ENCODE measurements at places on chromosomes 1 and 21.

GRCh38 chr1:55559842-55560241 lies 344.7 kb upstream of the USP24 start:
- no peak for DNase-seq

DNA sequence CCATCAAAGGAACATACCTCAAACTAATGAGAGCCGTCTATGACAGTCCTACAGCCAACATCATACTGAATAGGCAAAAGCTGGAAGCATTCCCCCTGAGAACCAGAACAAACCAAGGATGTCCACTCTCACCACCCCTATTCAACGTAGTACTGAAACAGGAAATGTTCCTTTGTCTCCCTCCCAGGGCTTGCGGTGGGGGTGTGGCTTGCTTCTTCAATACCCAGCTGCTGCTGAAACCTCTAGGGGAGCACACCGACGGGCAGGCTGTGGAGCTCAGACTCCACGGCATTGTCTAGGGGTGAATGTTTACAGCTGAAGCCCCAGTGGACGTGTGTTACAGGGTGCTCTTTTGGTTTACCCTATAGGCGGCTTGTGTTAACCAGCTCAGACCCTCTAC lies 30.5 kb upstream of the B3GALT2 start:
- no peak for DNase-seq

DNA sequence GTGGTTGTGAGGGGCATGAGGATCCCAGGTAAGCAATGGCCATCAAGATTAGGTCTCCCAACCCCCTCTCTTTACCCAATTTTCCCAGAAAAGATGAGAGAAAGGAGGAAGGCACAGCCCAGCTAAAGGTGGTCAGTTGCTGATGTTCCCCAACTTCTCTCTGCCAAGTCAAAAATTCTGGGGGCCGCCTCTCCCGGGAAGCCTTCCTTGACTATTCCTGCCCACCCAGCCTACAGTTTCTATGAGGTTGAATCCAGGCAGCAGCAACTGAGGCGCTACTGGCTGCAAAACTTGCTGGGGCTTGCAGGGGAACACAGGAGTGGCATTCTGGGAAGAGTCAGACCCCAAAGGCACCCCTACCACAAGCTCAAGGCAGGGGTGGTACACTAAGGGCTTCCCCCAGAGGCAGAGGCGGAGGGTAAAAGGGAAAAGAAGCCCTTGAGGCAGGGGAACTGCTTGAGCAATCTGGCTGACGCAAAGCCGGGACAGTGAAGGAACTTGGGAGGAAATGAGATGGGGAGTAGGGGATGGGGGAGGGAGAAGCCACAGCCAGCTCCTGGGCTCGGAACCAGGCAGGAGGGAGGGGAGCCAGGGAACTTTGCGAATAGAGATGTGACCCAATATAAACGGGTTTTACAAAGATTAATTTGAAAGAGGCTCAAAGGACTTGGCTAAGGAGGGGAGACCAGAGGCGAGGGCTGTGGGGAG lies 31.2 kb downstream of the SDC3 start:
- DNase-seq = no peak

- DNase-seq = no peak
Observed at GRCh38 chr1:236821091-236821627, 26.1 kb downstream of the MTR start.

- DNase-seq = no peak
Observed at GRCh38 chr1:229326601-229327000, 16.2 kb downstream of the CCSAP start.

DNA sequence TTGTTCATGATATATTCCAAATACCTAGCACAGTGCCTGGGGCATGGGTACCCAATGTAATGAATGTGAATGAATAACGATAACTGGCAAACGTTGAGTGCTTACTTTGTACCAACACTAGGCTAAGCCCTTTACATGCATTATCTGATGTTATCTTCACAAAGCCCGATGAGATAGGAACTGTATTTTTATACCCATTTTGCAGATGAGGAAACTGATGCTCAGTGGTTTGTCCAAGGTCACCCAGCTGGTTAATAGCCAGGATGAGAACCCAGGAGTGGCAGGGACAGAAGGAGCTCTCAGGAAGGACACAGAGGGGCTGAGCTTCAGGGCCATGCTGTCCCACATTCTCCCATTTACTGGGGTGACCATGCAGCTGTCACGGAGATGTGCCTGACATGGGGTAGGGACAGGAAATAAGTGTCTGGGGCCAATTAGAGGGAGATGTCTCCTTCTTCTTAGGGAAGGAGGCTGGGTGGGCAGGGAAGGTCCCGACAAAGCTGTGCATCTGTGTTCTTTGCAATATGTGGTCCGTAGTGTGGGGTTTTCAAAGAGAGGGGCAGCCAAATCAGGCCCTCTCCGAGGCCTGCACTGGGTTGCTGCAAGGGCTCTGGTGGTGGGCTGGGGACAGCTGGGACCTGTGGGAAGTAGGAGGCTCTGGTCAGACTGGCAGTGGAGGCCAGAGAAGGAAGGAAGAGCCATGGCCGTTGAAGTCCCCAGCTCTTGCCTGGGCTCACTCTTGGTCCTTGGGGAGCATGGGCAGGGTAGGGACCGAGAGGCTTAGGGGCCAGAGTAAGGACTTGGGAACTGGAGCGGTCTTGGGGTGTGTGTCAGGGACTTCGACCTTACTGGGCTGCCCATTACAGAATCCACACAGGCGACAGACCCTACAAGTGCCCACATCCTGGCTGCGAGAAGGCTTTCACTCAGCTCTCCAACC lies 26.6 kb downstream of the A3GALT2 start:
- no peak for DNase-seq

DNA sequence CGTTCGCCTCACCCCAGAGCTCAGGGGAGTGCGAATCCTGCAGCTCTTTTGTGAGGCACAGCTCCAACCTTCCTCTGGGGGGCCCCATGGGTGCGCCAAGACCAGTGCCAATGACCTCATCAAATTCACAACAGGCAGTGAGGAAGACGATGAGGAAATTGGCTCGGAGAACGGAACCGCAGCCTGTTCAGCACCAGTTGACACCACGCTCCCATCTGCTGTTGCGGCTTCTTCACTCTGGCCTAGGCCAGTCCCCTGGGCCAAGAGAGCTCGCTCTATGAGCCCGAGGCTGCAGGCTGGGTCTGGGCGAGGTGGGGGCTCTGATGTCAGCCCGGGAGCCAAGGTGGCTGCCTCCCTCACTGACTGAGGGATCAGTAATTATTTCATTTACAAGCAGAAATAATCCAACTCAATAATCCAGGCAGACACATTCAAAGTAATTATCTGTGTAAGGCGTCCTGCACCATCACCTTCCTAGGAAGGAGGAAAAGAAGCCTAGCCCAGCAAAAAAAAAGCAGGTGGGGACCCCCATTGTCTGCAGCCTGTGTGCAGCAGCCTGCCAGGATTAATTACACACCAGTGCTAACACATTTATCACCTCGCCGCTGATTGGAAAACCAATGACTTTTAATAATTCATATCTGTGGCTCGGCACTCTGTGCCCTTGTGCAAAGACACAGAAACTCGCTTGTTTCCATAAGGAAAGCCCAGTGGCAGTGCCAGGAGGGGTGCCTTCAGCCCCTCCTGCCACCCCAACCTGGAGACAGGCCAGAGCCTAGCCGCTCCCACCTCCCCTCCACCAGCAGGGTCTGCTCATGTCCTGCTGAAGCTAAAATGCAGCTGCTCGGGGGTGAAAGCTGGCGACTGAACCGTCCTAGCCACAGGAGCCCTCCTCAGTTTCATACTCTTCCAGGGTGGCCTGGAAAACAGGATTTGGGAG lies 1.9 kb downstream of the PLEKHA6 start:
- DNase-seq = no peak

DNA sequence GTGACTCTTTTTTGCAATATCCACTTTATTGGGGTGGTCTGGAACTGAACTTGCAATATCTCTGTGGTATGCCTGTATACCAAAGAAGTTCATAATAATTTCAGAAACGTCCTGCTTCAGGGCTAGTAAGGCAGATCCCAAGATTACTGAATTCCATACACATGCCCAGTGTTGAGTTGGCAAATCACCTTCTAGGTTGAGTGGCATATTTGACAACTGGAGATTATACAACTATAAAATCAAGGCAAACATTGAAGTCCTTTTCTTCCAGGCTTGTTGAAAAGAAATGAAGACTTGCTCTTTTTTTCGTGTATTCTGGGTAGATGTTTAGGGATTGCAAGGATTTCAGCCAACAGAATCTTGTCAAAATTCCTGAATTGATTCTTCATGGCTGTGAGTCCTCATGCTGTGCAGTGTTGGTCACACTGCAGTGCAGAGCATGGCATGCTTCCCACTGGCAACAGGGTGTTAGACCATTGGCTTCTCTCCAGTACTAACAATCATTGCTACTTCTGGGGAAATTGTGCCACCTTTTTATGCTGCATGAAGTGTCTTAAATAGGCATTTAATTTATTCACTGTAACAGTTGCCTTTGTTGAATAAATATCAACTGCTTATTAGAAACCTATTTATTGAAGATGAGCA lies 367.1 kb upstream of the ADGRL4 start:
- no peak for DNase-seq

GRCh38 chr1:8364528-8365442 lies 46.9 kb downstream of the SLC45A1 start:
- no peak for DNase-seq

DNA sequence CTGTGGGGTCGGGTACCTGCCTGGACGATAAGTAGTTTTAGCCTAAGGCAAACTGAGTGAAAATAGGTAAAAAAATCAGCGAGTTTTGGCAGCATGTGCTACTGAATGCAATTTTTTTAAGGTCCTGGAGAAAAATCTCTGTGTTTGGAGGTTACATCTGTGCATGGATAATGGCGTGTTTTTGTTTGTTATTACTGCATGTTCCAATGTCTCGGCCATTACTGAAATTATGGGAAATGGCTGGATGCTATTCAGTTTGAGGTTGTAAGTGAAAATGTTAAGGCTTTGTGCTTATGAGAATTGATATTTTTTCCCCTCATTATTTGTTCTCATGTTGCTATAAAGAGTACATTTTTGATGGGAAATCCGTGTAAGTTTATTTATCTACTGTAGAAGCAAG lies 441.7 kb downstream of the PRDM2 start:
- no peak for DNase-seq

DNA sequence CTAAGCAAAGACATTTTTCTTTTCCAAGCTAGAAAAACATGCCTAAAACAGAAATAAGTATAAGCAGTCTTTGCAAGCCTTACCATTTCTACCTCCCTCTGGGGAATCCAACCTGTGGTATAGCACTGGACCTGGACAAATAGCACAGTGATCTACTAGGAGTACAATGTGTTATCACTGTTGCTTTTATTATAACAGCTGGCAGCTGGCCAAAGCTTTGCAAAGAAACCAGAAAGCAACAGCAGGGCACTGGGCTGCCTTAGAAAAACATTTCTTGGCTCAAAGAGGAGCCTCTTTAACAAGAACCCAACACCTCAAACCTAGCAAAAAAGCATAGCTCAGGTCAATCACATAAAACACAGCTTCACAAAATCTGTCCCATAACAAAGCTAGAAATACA lies 294.5 kb upstream of the GREM2 start:
- no peak for DNase-seq

GRCh38 chr1:11134251-11134897 lies 34.7 kb upstream of the EXOSC10 start:
- no peak for DNase-seq

DNA sequence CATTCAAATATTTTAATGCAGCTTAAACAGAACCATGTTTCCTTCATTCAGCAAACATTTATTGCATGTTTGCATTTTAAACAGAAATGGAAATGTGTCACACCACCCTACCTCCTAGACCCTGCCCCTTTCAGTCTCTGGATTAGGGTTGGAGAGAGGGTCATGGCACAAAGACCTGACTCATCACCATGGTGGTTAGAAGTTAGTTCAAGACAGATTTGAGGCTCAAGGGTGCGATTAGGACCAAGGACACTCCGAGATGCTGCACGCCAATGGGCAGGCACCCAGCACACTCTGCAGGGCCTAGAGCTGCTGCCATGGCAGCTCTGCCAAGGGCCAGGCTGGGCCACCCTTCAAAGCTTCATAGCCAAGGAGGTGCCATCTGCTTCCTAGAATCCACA lies 86.9 kb downstream of the NAV1 start:
- DNase-seq = no peak

DNA sequence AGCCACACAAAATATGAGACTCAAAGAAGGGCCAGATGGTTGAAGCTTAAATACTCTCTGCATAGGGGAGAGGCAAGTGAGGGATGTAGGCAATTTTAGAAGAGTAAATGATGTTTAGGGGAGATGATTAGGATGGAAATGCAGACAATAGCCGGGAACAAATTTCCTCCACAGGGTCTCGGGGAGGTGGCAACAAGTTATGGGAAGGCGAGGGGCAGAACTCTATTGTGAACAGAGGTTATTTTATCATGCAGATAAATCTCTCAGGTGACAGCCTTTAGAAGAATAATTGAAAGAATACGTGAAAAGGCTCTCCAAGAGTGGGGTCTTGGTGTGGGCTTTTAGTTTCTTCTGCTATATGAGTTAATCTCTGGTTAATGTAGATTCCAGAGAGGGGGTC lies 166.7 kb downstream of the GALNT2 start:
- DNase-seq = no peak
